ENCODE measurements at places on chromosomes 11 and 22.
A peak's percentile ranks its signal among the peaks of the same experiment; 100 is the strongest.

- DNase-seq, result no peak
These were observed 56.4 kb upstream of the CTTN start for GRCh38 chr11:70341881-70342429.

DNA sequence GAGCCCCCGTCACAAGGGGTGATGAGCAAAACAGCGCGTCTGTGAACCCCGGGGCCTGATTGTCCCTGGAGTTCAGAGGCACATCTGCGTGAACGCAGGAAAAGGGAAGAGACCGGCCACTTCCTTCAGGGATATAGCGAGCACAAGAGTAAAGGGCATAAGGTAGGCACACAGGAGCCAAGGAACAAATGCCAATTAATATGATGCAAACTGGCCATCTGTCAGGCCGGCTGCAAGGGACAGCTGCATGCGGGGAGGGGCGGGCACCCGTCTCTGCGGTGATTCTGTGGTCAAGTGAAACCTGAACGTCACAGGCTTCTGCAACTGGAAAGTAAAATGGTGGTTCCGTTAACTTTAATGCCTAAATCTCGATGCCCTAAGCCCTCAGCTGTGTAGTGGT, 64.7 kb downstream of the TRIM29 start:
- DNase-seq, result no peak

DNA sequence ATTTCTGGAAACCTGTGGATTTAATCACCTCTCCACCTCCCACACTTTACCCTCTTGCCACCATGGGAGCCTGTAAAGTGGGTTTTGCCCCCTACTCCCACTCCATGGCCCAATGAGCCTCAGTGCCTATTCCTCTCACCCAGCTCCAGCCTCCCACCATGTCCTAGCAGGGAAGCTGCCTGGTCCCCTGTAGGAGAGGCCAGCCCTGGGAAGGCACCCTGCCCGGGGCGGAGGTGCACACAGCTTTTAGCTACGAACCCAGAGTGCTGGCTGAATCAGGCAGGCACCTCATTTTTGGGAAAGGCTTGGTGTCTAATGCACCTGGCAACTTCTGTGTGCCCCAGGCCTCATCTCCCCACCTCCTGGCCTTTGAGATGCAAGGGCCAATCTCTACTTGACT, 35.8 kb upstream of the ALX4 start:
- no peak for DNase-seq

DNA sequence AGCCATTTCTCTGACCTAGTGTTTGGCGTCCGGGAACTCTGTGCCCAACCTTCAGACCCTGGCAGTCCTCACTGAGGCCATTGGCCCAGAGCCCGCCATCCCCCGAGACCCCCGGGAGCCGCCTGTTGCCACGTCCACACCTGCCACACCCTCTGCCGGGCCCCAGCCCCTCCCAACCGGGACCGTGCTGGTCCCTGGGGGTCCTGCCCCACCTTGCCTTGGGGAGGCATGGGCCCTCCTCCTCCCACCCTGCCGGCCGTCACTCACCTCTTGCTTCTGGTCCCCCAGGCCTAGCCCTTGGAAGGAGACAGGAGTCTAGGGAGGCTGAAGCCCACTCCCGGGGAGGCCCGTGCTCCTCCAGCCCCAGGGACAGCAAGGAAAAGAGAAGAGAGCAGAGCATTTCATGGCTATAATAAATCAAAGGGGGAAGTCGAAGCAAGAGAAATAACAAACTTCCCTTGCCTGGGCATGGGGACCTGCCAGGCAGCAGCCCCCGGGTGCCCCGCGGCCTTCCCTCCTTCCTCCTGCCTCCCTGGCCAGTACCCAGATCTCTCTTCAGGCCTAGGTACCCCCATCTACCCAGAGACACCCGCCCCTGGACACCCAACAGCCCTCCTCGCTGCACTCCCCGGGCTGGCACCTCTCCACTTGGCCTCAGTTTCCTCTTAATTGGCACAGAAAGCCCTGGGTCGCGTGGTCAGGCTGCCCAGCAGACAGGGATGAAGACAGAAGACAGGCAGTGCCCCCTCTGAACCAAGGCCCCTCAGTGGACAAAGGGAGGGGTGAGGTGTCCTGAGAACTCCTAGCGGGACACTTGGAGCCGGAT, 13.0 kb upstream of the SLC39A13 start:
- DNase-seq, result no peak

DNA sequence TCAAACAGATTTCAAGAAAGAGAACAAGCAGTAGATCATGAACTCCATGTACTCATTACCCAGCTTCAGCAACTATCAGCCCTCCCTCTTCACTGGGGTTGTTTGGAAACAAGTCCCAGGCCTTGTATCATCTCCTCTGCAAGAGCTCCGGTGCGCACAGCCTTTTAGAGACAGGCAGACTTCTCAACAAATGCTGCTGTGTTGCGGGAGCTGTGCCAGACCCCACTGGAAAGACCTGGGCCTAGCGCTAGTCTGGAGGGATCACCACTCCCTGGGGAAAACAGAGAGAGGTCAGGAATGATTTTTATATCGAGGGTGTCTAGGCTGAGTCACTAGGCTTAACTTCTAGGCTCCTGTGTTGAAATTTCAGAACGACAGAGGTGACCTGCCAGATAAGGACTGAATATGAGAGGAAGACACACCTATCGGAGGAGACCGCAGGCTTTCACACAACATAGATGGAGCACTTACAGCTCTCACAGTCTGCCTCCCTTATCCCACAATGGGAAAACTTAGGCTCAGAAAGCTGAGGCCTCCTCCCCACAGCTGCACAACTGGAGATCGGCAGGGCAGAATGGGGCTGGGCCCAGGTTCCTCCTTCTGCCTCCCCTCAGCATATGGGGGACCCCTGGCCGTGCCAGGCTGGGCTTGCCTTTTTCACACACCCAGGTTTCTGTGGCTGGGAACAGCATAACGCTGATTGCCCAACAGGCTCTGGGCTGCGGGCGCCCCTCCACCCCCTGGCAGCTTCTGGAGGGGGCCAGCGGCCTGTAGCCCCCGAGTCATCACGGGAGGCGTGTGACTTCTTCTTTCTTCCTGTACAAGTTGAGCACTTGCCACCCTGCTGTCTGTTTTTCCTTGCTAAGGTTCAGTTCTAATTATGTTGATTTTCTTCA, 86.0 kb downstream of the PKNOX2 start:
- DNase-seq, result no peak

DNA sequence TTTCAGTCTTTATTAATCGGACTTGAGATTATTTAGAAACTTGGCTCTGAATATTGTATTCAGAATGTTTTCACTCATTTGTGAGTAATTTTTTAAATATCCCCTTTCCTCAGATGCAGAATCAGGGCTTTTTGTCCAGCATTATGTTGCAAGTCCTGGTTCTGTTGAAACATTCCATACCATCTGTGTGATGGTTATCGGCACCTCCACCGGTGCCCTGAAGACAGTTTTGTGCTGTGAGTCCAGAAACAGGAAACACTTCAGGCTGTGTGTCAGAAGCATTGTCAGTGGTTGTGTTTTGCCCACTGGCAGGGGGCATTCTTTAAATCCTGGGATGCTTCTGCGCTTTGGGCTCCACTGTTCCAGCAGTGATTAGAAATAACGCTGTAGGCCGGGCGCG, 20.4 kb downstream of the CDPF1 start:
- DNase-seq, result no peak

GRCh38 chr11:19816817-19817216, 104.2 kb downstream of the NAV2 start:
- no peak for DNase-seq

DNA sequence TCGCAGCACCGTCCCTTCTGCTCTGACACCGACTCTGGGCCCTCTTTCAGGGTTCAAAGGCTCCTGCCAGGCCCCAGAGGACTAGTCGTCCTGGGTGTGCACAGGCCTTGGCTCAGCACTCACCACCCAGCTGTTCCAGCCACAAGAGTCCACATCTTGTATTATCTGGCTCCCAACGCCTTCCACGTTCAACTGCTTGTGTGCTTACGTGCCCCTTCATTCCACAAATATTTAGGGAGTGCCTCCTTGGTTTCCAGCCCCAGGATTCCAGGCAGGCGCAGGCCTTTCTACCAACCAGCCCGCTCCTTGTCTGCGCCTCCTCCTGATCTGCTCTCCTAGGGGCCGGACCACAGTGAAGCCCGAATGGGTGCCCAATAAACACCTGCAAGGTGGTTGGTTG, 70.9 kb downstream of the SCUBE1 start:
- no peak for DNase-seq

DNA sequence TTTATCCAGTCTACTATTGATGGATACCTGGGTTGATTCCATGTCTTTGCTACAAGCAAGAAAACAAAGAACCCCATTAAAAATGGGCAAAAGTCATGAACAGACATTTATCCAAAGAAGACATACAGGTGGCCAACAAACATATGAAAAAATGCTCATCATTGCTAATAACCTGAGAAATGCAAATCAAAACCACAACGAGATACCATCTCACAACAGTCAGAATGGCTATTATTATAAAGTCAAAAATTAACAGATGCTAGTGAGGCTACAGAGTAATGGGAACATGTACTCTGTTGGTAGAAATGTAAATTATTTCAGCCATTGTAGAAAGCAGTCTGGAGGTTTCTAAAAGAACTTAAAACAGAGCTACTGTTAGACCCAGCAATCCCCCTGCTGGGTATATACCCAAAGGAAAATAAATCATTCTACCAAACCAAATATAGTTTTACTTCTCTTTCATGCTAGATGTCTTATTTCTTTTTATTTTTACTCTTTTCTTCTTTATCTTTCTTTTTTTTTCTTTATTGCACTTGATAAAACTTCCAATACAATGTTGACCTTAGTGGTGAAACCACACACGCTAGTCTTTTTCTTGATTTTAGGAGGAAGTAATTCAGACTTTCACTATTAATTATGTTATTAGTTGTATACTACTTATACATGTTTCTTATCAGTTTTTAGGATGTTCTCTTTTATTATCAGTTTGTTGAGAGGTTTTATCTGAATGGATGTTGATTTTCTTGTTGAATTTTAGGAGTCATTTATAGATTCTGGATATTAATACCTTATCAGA, 14.3 kb downstream of the TRIM22 start:
- no peak for DNase-seq

GRCh38 chr11:134781380-134781866, 369.4 kb upstream of the B3GAT1 start:
- DNase-seq, result no peak

GRCh38 chr11:2737866-2738265, 38.1 kb upstream of the KCNQ1OT1 start:
- DNase-seq, result peak; percentile 38

DNA sequence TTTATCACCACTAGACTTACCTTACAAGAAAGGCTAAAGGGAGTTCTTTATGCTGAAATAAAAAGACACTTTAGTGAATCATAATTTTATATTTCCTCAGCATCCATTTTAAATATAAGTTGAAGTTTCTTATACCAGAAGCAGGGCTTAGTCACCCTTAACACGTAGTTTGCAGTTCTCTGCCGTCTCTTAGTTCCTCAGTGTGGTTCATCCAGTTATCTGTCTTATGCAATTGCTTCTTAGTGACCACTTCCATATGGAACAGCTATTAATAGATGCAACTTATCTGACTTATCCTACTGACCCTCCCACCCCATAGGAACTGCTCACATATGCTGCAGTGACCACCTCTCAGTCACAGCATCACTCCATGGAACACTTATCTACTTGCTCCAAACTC, 11.7 kb upstream of the SLC36A4 start:
- no peak for DNase-seq

GRCh38 chr11:15119826-15120225, 5.1 kb downstream of the INSC start:
- DNase-seq, result no peak

DNA sequence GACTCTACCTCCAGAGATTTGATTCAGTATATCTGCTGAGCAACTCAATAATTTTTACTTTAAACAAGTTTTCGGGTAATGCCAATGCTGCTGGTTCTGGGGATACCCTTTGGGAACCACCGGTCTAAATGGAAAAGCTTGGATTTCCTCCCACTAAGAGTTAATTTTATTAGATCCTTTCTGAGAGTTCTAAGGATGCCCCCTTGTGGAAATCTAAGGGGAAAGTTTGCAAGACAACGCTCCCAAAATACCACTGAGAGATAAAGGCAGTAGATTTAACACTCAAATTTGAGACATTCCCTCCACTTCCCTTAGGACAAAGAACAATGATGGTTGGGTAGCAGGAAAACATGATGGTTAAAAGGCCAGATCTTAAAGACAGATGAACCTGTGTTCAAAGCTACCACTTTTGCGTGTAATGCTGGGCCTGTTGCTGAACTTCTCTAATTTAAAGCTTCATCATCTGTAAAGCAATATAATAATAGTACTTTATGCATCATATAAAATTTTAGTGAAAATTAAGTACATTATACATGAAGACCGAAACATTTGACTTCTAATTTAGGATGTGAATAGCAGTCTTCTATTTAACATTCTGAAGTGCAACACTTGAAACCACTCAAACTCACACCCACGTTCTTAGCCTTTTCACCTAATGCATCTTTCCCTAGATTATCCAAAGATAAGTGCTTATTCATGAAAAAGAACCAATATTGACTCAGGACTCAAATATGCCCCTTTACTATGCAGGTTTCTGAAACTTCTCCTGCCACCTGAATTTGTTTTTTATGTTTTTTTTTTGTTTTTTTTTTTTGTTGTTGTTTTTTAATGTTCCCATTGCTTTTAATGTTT, 110.1 kb upstream of the LUZP2 start:
- peak; percentile 30 for DNase-seq

DNA sequence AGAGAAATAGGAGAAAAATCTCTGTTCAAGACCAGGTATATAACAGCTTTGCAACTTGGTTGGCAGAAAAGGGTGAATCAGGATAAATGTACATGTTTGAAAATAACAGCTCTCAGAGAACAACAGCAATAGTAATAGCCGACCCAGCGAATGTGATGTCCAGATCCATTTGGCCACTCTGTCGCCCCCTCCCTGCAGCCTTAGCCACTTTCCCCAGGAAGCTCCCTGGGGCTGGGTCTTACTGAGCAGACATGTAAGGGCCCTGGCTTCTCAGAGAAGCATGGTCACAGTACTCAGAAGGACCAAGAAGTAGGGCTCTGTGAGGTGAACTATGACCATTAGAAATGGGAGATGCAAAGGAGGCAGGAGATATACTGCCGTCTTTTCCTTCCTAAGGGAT, 154.1 kb upstream of the SNX19 start:
- no peak for DNase-seq

GRCh38 chr22:44247923-44248892, 64.5 kb downstream of the SHISAL1 start:
- no peak for DNase-seq

DNA sequence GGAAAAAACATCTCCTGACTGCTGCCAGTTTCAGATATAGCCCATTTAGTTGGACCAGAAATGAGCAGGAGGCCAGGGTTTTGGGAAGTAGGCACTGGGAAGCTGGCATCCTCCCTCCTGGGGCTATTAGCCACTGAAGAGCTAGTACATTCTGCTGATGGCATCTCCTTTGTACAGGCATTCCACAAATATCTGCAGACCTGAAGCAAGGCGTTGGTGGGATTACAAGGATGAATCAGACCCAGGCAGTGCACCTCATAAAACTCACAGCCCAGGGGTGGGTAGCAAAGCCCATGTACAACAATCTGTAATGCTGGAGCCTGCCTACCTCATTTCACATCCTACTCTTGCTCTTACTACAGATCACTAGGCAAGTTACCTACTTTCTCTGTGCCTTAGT, 27.5 kb upstream of the POU2AF1 start:
- DNase-seq, result peak; percentile 41

- no peak for DNase-seq
These were observed 91.2 kb upstream of the CD44 start for GRCh38 chr11:35047769-35048168.

- no peak for DNase-seq
These were observed 217.8 kb downstream of the NELL1 start for GRCh38 chr11:20887137-20887536.

All from SW480 (cell line).